ENCODE measurements at places on chromosomes 5 and 9.

- no peak for DNase-seq
Observed at GRCh38 chr5:65861830-65862241, 64.5 kb upstream of the ERBIN start.

GRCh38 chr9:105425816-105426433 is 21.9 kb upstream of the FSD1L start:
- no peak for DNase-seq

GRCh38 chr5:151870271-151870670 is 54.4 kb downstream of the GLRA1 start:
- no peak for DNase-seq

DNA sequence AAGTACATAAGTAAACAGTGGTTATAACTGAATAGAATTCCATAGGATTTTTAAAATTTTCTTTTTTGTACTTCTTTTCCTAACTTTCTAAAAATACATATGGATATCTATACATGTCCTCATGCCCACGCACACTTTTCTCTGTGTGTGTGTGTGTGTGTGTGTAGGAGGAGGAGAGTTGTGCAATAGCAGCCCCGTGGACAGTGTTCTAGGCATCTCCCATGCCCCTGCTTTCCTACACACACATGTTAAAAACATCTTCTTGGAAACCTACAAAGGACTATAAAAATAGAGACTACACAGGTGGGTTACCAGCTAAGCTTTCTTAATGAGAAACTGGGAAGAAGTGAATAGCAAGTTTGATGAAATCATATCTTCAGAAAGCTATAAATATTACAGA is 19.8 kb upstream of the HEXB start:
- DNase-seq = no peak

DNA sequence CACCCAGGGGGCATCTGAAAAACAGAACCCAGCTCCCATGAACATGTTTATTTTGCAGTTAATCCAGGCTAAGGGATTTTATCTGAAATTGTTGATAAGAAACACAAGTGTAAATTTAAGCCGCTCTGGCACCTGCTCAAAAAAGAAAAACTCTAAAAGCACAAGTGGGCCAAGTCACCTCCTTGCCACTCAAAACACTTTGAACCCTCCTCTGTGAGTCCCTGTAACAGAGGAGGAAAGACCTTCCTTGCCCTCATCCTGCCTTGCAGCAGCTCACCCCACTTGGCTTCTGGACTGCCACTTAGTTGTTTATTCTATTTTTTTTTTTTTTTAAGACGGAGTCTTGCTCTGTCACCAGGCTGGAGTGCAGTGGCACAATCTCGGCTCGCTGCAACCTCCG is 39.5 kb downstream of the FAM78A start:
- no peak for DNase-seq

- no peak for DNase-seq
Observed at GRCh38 chr9:76817489-76817888, 53.3 kb downstream of the PCA3 start.

GRCh38 chr5:175628668-175629067 is 29.2 kb upstream of the HRH2 start:
- DNase-seq = no peak

DNA sequence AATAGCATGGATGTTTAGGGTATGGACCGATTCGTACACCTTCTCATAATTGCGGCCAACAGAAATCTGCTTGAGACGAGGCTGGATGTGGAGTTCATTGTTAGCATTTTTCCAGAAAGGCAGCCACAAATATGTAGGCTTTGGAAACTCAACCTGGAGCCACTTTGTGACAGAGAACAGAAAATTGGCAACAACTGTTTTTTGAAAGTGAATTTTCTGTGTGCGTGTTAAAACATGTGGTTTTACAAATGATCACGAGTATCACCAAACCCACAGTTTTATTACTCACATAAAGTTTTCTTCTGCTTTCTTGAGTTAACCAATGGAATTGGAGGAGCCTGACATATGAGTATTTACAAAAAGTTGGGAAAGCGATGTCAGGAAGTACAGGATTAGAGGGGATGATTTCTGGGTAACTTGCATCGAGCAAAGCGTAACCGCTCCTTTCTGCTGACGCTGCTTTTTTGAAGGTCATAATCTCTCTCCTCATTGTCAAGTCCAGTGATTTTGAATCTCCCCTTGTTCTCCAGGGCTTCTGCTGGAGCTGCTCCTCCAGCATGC is 138.5 kb upstream of the TAF11L2 start:
- no peak for DNase-seq

GRCh38 chr5:93359960-93360305 is 221.1 kb downstream of the NR2F1-AS1 start:
- no peak for DNase-seq

- no peak for DNase-seq
Observed at GRCh38 chr5:144267961-144268513, 97.4 kb downstream of the KCTD16 start.

DNA sequence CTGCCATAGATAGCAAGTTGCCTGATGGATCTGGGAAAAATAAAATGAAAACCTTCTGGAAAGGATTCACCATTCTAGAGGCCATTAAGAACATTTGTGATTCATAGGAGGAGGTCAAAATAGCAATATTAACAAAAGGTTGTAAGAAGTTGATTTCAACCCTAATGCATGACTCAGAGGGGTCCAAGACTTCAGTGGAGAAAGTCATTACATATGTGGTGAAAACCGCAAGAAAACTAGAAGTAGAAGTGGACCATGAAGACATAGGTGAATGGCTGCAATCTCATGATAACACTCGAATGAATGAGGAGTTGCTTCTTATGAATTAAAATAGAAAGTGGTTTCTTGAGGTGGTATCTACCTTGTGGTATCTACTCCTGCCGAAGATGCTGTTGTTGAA is 86.6 kb downstream of the GABRA1 start:
- DNase-seq = no peak

DNA sequence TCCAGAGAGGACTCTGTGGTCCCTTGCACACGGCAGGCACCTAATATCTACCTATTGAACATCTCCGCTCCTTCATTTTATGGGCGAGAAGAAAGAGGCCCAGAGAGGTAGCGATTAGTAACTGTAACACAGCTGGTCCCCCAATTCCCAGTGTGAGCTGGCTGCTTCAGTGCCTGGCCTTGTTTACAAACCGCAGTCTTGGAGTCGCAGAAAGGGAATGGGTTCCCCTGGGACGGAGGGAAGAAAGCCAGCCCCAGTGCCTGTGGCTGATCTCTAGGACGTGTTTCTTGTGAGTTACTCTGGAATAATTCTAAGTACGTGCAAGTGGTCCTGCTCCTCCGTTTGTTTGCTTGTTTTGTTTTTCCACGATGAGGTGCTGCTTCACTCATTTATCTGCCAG is 52.0 kb downstream of the CFAP77 start:
- DNase-seq = no peak

DNA sequence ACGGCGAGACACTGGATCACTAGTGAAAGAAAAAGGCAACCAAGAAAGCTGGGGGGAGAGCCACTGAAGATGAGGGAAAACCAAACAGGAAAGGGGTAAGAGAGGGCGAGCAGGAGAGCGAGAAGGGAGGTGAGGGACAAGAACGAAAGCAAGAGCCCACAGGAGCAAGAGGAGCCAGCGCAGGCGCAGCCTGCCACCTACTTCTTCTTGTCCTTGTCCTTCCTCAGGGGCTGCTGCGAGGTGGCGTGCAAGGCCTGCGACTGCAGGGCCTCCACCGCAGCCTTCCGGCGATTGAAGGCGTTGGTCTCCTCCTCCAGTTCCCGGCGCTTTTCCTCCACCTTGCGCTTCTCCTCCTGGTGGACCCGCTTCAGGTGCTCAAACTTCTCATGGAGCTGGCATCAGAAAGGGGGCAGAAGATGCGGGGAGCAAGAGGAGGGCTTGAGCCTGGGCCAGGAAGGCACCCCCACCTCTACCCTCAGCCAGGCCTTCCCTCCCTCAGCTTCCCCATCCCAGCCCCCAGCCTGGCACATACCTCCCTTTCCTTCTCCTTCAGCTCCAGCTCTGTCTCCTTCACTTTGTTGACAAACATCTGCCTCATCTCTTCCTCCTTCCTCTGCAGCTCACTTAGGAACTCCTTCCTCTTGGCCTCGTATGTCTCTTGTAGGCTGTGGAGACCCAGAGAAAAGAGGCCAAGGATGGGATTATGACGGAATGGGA is 13.5 kb downstream of the CCNI2 start:
- no peak for DNase-seq

GRCh38 chr9:127599550-127599891 is 12.6 kb upstream of the STXBP1 start:
- no peak for DNase-seq

GRCh38 chr5:32170303-32171151 is 3.6 kb downstream of the GOLPH3 start:
- no peak for DNase-seq

DNA sequence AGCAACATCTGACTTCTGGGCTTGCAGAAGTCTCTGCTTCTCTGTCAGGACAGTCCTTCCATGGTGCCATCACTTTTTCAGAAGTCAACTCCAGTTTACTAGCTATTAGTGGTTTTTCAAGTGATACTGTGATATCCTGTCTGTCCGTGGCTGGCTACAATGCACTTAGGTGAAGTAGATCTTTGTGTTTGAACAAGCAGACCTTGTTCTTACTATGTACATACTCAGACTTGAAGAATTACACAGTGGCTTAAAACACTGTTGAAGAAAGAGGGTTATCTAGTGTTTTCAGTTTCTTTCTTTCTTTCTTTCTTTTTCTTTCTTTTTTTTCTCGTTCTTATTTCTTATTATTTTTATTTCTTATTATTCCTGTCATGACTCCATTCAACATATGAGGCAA is 228.7 kb downstream of the NTRK2 start:
- DNase-seq = no peak

GRCh38 chr9:26158631-26159150 is 480.4 kb upstream of the TUSC1 start:
- no peak for DNase-seq

DNA sequence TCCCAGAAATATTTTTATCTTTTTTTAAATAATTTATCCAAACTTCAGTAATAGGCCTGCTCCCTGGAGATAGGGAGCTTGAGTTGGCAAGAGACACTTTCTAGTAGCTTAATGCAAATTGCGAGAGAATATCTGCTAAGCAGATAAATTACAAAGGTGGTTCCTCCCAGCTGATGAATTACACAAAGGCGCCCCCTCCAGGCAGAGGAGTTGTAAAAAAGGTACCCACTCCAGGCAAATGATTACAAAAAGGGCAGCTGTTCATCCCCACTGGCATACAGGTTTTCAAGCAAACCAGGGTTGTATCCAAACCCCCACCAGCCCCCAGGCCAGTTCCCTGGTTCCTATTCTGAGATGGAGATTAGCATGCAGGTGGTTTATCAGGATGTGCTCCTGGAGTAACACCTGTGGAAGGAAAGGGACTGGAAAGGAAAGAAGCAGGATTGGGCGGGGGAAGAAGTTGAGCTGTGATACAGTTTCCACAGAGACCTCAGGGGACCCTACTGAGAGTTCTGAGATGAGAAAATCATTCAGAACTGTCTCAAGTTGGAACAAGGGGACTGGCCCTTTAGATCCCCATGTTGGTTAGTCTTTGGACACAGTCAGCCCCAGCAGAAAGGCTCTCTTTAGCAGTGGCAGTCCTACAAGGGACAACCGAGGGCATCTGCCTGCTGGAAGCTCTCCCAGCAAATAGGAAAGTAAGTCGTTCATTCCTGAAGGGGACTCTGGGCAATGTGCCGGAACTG is 25.5 kb downstream of the ESM1 start:
- DNase-seq = no peak

GRCh38 chr5:32984851-32985610 is 273.9 kb downstream of the NPR3 start:
- no peak for DNase-seq

GRCh38 chr5:151295791-151296477 is 7.6 kb downstream of the SLC36A3 start:
- no peak for DNase-seq

- no peak for DNase-seq
Observed at GRCh38 chr5:171299851-171300250, 9.2 kb upstream of the TLX3 start.

GRCh38 chr5:21792748-21793147 is 1060.4 kb downstream of the CDH12 start:
- DNase-seq = no peak

GRCh38 chr5:144036476-144036875 is 134.0 kb downstream of the YIPF5 start:
- DNase-seq = no peak

DNA sequence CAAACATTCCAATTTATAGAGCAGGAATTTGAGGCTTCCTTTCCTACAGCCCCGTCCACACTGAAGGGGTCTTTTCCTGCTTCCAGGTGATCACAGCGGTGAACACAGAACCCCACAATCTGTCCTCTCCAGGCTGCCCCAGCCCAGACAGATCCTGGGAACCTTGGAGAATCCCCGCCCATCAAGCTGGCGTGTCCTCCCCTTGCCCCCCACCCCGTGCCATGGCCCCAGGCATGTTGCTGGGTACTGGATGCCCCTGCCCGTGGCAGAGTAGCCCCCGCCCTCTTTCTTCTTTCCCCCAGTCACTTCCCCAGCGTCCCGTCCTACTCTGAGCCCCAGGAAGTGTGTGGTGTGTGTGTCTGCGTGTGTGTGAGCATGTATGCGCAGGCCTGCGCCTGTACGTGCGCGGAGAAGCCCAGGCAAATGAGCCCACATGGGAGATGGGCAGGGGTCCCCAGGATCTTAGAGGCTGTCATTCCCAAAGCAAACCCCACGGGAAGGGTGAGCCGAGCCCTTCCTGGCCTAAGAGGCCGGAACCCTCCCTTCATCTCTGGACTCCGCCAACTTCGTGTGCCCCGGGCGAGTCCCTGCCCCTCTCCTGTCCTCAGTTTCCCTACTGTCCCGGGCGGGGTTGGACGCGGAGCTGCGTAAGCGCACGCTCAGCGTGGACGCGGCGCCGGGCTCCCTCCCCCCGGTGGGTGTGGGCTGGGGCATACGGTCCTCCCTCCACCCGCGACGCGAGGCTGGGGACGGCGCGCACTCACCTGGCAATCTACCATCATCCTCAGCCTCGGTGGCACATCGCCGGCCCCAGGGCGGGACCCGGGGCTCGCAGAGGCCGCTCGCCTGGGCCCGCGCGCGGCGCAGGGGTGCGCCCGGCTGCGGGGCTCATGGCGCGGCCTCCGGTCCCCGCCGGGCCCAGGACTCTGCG is 15.2 kb downstream of the GBGT1 start:
- peak; percentile 86 for DNase-seq

DNA sequence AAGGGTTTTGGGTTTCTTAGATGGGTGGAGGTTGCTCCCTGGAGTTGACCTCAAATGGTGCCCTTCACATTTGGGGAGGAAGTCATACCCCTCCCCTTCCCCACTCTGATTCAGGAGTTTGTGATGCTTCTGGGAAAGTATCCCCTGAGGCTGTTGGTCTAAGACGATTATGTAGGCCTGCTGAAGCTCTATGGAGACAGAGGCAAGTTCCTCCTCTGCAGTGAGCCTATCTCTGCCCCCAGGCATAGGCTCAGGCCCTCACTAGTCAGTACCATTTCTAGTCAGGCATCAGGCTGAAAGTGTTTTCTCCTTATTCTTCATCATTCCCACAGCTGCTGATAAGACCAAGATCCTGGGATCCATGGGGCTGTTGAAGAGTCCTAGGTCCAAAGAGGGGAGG is 271.6 kb upstream of the NUDT12 start:
- DNase-seq = no peak

DNA sequence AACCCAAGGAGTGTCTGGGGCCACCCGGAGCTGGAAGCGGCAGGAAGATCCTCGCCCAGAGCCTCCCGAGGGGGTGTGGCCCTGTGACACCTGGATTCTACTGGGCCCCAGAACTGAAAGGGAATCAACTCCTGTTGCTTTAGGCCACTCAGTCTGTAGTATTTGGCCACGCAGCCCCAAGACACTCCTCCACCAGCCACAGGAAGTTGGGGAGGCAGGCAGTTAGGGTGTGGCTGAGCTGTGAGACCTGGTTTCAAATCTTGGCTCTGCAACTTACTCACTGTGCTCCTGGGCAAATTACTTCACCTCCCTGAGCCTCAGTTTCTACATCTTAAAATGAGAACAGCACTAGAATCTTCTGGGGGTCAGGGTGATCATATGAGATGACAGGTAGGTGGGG is 119.8 kb upstream of the PPP1R26 start:
- no peak for DNase-seq

Data from natural killer cell (primary cell).